ENCODE measurements at places on chromosomes 7 and 10.

- DNase-seq: no peak
These were observed 2.4 kb upstream of the MKLN1 start for GRCh38 chr7:131325179-131325840.

DNA sequence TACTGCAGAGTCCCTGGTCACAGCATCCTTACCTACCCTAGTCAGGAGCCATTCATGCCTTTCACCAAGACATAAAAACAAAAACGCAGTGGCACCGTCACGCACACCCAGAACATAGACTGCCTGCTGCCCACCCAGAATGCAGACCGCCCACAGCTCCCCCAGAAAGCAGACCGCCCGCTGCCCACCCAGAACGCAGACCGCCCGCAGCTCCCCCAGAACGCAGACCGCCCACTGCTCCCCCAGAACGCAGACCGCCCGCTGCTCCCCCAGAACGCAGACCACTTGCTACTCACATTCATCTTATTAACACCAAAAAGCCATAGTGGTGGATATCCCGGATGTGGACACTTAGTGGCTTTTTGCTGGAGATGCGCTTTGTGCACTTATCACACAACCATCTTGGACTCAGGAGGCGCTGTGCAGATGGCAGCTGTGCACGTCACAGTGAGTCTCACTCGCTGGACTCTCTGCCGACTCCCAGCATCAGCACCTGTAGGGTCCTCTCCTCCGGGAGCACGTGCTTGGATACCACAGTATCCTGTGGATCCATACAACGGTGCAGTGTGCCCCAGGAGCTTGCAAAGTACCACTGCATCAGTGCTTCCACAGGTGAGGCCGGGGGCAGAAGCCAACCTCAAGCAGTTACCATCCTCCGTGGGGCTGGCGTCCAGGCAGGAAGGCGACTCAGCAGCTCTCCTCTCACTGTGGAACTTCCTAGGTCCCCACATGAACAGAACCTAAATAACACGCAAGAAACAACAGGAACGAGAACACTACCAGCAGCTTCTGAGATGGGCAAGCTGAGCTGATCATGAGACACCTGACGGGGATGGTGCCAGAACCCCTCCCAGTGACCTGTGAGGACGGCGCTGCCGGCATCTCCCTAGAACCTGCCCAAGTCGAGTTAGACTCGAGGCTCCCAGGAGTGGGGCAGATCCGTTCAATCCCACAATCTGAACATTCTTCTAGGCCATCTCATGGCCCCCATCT is 161.0 kb downstream of the DIP2C start:
- DNase-seq: no peak

DNA sequence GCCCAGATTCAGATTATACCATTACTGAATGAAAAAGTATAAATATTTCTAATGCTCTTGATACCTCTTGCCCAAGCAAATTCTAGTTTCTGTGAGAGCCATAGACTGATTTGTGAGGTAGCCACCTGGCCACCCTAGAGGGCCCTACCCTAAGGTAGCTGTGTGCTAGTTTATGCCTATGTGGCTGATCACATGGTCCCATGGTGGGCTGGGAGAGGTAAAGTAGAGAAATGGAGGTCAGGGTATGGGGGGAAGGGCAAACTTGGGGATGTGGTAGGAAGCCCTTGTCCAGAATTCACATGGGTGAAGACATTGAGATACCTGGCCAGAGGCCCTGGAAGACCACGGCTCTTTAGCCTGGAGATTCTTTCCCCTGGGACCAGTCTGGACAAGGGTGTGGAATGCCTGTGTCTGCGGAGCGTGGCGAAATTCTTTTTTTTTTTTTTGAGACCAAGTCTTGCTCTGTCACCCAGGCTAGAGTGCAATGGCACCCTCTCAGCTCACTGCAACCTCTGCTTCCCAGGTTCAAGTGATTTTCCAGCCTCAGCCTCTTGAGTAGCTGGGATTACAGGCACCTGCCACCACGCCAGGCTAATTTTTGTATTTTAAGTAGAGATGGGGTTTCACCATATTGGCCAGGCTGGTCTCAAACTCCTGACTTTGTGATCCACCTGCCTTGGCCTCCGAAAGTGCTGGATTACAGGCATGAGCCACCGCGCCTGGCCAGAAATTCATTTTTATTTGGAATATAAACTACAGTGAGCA is 639.4 kb downstream of the ACTR3B start:
- DNase-seq: no peak

DNA sequence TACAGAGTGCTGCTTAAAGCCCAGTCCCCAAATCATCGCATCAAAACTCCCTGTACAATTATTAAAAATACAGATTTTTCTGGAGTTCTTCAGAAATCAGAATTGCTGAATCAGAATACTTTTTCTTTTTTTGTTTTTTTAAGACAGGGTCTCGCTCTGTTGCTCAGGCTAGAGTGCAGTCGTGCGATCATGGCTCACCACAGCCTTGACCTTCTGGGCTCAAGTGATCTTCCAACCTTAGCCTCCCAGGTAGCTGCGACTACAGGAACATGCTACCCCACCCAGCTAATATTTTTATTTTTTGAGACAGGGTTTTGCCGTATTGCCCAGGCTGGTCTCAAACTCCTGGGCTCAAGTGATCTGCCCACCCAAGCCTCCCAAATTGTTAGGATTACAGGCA is 3.9 kb downstream of the BBIP1 start:
- no peak for DNase-seq

DNA sequence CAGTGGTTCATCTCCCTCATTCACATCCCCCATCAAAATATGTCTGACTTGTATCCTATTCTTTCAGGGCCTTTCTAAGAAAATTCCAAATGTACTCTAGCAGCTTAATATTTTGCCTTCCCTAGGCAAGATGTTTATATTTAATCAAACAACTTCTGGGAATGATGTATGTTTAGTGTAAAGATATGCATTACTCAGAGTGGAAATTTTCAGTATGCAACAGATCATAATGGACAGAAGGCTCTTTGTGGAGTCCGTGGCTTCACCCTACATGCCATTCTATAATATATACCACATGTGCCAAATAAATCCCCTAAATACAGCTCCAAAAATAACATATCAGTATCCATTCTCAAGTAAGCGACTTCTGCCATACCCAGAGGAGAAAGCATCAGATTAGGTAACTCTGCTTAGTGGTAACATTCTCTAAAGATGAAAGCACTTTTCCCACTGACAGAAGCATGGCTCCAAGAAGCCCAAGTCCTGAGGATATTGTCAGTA is 316.6 kb downstream of the KCNMA1 start:
- no peak for DNase-seq

DNA sequence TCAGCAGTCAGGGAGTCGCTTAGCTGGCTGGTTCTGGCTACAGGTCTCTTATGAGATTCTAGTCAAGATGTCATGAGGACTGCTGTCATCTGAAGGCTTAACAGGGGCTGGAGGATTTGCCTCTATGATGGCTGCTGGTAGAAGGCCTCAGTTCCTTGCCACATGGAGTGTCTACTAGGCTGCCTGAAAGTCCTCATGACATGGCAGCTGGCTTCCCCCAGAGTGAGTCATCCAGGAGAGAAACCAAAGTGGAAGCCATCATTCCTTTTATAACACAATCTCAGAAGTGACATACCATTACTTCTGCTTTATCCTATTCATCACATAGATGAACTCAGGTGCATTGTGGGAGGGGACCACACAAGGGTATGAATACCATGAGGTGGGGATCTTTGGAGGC is 75.1 kb downstream of the EXOC6 start:
- DNase-seq: no peak

GRCh38 chr10:78327778-78328591 is 294.3 kb downstream of the RPS24 start:
- no peak for DNase-seq

DNA sequence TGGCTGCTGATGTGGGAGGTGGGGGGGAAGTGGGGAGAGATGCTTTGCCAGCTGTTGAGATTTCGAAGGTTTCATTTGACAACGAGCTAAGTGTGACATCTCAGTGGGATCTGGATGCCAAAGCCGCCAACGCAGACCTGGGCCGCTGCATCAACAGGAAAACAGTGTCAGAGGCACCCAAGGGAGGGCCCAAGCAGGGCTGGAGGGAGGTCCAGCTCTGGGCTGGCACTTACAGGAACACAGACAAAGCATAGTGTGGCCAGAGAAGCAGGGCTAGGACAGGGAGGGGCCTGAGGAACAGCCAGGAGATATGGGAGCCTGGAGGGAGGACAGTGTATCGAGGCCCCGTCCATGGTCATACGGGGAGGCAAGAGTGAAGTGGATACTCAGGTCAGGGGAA is 73.1 kb downstream of the GTF2IRD1 start:
- no peak for DNase-seq

DNA sequence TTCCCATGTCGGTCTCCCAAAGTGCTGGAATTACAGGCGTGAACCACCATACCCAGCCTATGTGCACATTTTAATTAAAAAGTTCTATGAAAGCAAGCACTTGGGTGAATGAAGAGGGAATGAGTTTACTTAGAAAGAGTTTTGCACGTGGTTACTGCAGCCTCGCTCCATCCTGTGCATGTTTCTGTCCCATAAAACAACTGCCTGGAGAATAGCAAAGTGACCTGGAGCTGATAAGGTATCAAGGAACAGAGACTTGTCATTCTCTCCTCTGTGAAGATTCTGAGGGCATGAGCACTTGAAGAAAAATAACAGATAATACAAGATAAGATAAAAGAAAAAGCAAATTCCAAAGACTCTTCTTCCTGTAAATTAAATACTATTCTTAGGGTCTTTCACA is 112.2 kb upstream of the JCAD start:
- no peak for DNase-seq

DNA sequence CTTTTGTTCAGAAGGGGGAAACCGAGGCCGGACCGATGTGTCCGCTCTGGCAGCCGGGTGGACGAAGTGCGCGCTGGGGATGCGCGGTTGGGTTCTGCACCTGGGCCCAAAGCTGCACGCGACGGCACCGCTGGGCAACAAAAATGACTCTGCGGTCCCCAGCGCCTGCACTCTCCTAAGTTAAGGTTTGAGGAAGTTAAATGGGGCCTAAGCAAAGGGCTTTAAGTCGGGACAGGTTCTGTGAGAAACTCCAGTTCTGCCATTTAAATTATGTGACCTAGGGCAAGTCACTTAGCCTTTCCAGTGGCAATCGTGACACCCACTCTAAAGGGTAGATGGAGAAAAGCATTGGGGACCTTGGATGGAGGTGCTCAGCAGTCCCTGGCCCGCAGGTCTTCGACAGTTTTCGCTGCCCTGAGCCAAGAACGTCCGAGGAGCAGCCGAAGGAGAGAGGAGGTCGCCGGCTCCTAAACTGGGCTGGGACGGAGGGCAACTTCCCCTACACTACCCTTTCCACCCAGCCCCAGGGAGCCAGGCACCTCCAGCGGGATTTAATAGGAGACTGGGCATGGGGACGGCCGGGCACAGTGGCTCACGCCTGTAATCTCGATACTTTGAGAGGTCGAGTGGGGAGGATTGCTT is 534 bp upstream of the ACBD5 start:
- DNase-seq: no peak

DNA sequence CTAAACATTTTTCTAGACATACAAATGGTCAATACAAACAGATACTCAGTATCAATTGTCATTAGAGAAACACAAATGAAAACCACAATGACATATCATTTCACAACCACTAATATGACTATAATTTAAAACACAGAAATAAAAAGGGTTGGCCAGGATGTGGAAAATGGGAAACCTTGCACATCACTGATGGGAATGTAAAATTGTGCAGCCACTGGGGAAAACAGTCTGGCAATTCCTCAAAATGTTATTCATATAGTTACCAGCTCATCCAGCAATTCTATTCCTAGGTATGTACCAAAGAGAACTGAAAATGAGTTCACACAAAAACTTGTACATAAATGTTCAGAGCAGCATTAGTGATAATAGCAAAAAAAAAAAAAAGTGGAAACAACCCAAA is 106.1 kb upstream of the LRRTM3 start:
- DNase-seq: no peak

DNA sequence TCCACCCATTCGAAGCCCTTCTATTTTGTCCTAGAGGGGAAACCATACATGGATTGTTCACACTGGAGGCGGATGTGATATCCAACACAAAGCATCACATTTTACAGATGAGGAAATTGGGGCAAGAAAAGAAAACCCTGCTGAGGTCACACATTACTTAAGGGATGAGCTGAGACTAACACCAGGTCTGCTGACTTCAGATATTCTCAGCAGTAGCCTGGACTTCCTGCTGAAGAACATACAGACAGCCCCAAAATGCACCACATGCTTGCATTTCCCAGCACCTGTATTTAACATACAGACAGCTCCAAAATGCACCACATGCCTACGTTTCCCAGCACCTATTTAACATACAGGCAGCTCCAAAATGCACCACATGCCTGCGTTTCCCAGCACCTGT is 11.2 kb downstream of the GIMAP5 start:
- DNase-seq: no peak

GRCh38 chr10:35768011-35768410 is 125.9 kb upstream of the FZD8 start:
- DNase-seq: no peak

GRCh38 chr7:130831322-130831721 is 97.3 kb upstream of the KLF14 start:
- no peak for DNase-seq

- DNase-seq: no peak
These were observed 61.4 kb upstream of the STEAP1B start for GRCh38 chr7:22561321-22561811.

- DNase-seq: no peak
These were observed 31.6 kb downstream of the HOXA1 start for GRCh38 chr7:27064159-27064558.

DNA sequence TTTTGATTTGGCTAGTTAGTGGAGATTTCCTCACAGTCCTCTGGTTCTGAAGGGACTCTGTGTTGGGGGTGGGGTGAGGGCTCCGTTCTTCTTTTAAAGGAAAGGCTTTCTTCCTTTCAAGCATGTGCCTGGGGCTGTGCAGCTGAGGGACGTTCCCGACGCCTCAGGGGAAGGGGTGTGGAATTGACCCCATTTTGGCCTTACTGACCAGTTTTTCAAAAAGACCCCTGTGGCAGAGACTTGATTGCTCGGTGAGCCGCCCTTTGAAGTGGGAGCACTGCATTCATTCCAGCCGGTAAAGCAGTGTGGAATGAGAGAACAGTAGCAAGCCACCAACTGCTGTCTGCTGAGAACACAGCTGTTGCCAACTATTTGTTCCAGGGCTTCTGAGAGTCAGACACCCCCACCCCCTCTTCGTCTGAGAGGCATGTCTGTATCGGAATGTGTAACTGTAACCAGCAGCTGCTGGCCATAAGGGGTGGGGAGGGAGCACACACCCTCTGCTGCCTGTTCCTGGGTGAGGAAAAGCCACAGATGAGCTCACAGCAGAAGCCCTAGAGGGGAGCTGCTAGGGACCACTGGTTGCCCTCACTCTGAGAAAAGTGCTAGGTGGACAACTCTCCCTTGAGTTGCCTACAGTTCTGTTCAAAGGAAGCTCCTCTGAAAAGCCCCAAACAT is 33.2 kb downstream of the WBP1L start:
- DNase-seq: no peak

DNA sequence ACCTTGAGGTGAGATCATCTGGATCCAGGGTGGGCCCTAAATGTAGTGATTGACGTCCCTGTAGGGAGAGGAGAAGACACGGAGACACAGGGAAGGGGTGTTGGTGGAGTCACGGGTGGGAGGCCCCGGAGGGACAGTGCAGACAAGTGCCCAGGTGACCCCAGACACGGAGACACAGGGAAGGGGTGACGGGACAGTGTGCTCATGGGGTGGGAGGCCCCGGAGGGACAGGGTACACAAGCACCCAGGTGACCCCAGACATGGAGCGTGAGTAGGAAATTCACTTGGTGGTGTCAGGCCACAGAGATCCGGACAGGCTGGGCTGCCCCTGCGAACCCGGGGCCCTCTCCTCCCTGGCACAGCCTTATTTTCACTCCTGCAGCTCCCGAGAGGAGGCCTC is 176.9 kb downstream of the PTPRN2 start:
- DNase-seq: no peak

- DNase-seq: no peak
These were observed 24.6 kb downstream of the PDIA4 start for GRCh38 chr7:149003560-149004305.

Measured in CD4-positive, alpha-beta T cell treated with Interleukin-2 at 100 ng/mL for 4 hours (primary cell).